Pons (tissue), 1 donor: ENCODE measurements at places on chromosomes 3 and 15.

DNA sequence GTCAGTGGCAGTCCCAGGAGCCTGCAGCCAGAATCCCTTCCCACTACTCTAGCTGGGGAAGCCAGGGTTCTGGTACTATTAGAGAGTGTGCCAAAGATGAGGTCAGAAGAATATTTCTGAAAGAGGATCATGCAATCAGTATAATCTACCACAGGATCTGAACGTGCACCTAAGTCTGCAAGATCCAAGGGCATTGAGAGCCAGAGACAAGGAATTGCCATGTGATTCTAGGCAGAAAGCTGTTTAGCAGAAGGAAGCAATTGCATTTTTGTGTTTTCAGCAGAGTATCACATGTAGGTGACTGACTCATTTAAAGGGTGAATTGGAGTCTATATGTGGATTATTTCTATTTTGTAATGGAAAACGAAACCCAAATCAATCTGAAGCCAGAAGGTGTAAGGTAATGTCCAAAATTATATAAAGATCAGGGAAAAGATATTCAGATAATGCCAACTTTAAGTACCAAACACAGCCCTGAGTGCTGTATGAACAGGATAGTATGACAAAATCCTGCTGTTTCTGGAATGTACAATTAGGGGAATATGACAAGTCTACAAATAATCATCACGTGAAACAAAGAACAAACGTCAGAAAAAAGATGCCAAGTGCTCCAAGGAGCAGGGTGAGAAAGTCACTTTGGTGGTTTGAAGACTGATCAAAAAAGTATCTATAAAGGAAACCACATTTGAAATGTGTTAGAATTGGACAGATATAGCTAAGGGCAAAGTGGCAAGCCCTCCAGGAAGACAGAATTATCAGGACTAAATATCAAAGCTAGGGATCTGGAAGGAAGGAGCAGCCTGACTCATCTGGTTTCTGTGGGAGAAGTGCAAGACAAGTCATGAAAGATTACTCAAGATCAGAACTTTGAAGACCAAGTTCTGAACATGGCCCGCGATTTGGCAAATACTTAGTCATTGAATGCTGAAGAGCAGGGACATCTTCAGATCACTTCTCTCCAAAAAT is 1036.6 kb downstream of the NTRK3 start:
- DNase-seq, result no peak

GRCh38 chr15:64013179-64014062 is 32.9 kb downstream of the DAPK2 start:
- no peak for DNase-seq

- DNase-seq, result no peak
These were observed 50.3 kb upstream of the DPH6 start for GRCh38 chr15:35596285-35596684.

GRCh38 chr3:36942638-36943248 is 2.1 kb downstream of the TRANK1 start:
- no peak for DNase-seq

DNA sequence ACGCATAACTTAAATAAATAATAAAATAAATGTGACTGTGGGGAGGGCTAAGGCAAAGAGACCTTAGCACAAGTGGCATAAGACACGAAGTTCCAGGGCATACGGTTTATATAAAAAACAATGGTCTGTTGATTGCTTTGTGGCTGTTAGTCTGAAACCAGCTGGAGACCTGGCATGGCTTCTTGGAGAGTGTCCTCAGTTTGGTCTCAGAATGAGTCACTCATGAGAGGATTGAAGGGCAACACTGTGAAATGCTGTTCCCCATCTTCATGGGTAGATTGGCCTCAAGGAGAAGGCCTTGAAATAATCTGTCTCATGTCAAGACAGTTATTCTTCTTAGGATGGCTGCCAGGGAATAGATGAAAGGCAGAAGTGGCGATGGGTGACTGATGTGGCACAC is 62.2 kb downstream of the SOX2 start:
- DNase-seq, result peak; percentile 49

GRCh38 chr3:32285891-32286290 is 47.4 kb downstream of the CMTM8 start:
- no peak for DNase-seq

DNA sequence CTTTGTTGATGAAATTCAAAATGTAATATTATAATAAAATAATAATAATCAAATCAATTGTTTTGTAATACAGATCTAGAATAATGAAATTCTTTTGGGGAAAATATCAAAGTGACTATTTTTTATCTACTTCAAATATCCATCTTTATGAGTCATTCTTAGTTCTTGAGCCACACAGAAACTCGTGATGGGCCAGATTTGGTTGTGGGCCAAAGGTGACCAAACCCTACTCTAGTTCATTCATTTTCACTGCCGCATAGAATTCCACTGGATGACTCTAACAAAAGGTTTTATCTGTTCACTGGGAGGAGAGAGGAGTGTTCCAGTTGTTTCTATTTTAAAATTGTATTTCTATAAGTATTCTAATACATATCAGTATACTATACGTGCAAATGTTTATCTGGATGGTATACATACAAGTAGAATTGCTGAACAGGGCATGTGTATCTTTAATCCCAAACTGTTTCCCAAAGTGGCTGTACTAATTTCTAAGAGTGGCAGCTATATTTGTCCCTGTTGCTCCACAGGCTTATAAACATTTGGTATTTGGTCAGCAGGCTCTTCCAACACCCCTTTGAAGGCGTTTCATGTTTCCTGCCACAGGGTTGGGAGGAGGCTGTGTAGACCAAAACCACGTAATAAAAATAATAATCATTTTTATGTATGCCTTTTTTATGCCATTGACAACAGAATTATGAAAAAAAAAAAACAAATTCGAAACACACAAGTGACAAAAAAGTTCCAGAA is 7.3 kb upstream of the RTP3 start:
- DNase-seq, result no peak

GRCh38 chr15:90913398-90913944 is 10.4 kb downstream of the MAN2A2 start:
- DNase-seq, result no peak

GRCh38 chr15:84910928-84911623 is 26.6 kb downstream of the SLC28A1 start:
- DNase-seq, result no peak

DNA sequence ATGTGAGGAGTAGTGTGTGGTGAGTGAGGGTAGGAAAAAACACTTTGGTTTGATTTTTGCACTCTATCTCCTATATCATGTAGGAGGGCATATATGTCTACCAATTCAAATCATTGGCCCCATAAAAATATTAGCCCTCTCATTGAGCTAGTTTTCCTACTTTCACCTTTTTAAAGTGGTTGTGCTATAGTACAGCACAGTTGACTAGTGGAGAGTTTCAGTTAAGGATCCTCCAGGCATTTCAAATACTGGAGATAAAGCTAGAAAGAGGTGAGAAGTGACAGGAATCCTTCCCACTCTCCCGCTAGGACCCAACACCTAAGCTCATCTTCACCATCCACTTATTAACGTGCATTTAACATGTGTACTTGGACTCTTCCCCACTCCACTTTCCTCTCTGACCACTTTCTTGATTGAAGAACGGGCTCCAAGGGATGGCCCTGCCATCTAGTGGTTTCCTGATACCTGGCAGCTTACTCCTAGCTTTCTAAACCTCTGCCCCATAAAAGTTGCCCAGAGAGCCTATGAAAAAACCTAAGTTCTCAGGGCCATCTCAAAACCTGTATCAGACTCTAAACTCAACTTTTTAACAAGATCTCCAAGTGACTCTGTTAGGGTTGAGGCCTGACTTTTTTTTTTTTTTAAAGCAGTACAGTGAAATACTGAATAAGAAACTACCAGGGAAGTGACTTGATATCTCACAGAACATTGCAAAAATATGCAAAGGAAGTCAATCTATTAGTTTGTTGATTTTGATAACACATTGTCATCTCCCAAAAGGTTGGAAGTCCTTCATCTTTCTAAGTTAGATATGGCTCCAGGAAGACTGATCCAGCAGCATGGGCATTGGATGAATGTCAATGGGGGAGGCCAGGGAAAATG is 17.9 kb downstream of the IL12A start:
- DNase-seq, result peak; percentile 89

DNA sequence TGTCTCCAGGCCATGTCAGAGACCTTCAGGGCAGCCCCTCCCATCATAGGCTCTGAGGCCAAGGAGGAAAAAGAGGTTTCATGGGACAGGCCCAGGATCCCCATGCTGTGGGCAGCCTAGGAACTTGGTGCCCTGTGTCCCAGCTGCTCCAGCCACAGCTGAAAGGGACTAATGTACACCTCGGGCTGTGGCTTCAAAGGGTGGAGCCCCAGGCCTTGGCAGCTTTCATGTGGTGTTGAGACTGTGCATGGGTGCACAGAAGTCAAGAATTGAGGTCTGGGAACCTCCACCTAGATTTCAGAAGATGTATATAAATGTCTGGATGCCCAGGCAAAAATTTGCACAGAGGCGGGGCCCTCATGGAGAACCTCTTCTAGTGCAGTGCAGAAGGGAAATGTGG is 6.6 kb upstream of the SSR3 start:
- DNase-seq, result no peak

GRCh38 chr15:79089331-79089889 is 1.2 kb downstream of the RASGRF1 start:
- no peak for DNase-seq

DNA sequence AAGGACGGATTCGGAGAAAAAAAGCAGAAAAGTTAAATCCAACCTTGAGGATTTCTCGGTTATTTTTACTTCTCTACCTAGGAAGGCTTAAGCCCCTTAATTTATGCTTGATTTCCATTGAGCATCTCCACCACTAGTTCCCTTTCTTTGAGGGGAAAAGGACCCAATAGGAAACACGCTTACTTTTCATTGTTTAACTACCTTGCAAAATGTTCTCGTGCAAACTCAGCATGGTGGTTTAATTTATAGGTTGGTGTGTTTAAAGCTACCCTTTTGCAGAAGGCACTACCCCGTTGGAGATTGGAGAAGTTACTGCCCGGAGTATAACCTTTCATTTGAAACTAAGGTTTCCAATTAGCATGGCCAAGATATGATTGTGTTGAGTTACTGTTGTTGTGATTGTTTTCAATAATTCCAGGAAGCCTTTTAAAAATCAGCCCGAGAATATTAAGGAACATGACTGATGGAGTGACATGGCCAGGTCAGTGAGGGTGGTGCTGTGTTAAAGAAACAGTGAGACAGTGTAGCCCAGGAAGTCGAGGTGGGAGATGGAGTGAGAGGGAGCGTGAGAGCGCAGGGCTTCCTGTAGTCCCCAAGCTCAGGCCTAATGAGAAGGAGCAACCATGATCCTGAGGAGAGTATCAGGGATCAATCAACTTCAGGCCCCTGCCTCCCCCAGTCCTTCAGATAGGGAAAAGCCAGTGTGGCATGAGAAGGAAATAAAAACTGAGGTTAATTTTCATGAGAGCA is 76.6 kb downstream of the AQP9 start:
- no peak for DNase-seq

GRCh38 chr3:157312376-157312745 is 124.3 kb upstream of the PTX3 start:
- DNase-seq, result no peak

DNA sequence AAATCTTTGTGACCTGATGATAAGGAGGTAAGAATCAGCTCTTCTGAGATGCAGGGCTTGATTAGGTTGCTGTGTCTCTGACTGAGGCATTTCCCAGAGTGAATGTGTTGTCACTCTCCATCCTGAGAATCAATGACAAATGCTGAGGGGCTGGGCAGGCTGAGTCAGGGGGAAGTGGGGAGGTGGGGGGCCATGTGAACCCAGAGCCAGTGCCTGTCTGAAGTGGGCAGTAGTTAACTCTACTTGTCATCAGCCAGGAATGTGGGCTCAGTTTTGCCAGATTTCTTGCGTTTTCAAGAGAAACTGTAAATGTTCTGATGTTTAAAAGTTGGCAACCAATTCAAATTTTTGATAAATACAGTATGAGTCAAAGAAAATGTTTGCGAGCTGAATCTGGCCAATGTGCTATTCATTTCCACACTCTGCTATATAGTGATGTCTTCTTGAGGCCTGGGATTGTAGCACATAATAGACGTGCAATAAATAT is 3.1 kb upstream of the BNC1 start:
- no peak for DNase-seq

DNA sequence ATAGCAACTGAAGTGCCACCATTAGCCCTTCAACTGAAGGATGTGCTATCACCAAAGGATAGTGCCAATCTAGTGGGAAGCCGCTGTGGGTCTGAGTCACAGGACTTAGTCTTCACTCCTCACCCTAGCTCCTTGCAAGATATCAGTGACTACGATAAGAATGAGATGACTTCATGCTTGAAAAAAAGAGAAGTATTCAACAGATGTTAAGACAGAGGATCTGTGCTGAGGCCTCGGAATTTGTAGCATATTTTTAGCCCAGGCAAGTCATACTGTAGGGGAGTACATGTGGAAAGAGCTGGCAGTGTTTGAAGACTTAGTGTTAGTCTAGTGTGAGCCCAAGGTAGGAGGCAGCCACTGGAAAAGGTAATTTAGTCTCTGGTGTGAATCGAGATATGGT is 270.7 kb upstream of the LRTM1 start:
- DNase-seq, result no peak

DNA sequence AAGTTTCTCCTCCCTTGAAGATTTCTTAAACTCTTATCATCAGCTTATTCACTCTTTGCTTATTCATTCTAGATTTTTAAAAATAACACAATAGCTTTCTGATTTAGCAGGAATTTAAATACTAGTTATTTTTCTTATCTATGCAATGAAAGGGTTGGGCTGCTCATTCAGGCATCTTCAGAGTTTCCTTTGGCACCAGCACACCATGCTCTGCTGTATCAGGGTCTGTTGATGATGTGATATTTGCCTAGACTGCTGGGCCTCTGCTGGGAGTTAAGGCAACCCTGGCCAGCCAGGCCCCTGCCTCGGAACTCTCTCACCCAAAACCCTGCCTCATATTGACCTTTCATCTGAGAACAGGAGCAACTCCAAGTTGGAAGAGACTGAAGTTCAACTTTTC is 35.0 kb downstream of the DRD3 start:
- DNase-seq, result no peak

- DNase-seq, result no peak
These were observed 7.7 kb upstream of the CDCP1 start for GRCh38 chr3:45153658-45154437.
